ENCODE measurements at places on chromosomes 7 and 10.

- peak; percentile 90 for DNase-seq
Observed at GRCh38 chr10:31603235-31604087, 284.4 kb downstream of the ZEB1 start.

DNA sequence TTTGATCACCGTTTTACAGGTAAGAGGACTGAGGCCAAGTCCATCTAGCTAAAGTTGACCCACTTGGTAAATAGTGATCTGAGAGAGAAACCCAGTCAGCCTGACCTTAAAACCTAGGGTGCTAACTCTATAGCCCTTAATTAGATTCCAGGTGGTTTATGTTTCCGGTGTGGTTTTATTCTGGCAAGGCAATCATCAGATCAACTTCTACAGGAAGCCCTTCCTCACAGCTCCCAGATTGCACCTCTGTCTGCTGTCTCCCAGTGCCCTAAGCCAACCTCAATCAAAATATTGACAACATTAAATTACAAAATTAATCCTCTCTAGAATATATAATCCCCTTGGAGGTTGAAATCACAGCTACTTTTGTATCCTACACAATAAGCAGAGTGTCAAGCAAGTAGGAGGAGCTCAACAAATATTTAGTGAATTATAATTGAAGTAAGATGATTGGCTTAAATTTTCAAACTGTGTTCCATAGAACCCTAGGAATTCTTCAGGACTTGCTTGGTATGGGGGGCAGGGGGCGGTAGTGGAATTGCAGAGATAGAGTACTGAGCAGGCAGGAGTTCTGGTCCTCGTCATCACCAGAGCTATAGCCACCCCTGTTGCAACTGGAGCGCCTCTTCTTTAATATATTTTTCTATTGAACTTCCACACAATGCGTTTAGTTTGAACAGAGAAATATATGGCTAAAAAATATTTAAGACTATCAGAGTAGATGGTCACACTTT is 692.8 kb upstream of the LRRN3 start:
- DNase-seq = no peak

DNA sequence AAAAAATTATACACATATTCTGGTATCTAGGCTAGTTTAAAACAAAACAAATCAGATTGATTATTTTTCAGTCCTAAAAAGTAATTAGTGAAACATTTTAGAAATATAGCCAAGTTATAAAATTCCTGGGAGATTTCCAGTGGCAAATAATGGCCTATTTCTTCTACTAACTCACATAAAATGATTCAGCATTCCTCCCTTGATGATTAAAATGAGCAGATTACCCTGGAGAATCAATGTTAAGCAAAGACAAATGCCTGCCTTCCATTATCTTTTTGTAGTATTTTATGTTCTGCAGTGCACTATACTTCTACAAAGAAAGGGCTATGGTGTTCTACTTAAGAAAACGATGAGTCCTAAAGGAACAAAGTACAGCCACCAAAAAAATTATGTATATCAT is 53.6 kb downstream of the PARD3 start:
- DNase-seq = no peak

DNA sequence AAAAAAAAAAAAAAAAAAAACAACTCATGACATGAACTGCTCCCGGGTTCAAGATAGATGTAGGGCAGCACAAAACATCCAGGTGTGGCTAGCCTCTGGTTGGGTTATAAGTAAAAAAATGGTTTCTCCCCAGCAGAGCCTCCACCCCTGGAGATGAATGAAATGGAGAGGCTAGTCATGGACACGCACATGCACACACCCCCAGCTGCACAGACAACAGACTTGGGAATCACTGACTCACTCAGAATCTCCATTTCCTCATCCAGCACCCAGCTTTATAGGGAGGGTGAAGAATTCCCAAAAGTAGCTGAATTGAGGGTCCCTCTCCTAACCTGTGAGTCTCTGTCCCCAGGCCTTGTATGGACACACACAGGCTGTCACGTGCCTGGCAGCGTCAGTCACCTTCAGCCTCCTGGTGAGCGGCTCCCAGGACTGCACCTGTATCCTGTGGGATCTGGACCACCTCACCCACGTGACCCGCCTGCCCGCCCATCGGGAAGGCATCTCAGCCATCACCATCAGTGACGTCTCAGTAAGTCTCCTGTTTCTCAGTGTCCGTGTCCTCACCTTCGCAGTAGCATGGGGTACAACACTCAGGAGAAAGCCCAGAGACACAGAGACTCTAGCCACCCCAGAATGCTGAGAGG is 35.0 kb upstream of the LRRC18 start:
- no peak for DNase-seq

DNA sequence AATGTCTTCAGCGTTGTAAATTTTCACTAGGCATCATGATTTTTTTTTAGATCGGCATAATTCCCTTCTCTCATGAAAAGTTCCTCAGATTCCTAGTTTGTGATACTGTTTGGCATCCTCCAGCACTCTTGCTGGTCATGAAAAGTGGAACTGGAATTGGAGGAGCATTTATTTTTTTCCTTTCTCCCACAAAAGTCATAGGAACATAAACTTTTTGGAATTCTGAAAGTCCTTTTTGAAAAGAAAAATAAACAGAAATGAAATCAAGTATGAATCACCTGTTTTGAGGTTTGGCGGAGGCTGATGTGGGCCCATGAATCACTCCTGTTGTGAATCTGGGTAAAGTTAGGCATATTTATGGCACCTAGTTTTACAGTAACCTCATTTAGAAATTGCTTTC is 17.7 kb downstream of the CACNB2 start:
- no peak for DNase-seq

GRCh38 chr7:144255471-144255897 is 9.1 kb downstream of the OR2A7 start:
- no peak for DNase-seq

- DNase-seq = no peak
Observed at GRCh38 chr10:22683140-22683389, 31.3 kb downstream of the PIP4K2A start.

DNA sequence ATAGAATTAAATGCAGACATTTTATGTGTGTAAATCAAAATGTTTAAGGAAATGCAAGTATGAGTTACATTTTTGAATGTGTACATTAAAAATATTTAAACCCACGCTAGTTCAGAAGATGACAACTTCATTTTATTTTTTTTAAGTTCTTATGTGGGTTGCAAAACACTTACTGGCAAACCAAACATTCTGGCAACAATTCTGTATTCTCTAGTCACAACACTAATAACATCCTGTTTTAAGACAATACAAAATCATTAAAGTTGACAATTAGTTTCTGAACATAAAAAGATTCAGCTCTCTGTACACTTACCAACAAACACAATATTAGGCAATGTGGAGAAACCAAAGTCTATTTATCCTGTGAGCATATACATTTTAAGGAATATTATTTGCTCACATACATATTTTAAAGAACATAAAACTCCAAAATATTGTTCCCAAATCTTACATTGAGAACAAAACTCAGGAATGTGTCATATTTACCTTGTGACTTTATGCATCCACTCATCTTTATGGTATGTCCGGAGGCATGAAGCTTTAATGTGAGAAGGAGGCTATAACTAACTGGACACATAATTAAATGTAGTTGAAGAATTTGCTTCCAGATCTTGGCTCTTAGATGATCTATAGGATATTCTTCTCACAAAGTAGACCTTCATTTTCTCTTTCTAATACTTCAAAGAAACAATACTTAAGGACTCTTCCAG is 134.7 kb downstream of the DGKB start:
- no peak for DNase-seq

DNA sequence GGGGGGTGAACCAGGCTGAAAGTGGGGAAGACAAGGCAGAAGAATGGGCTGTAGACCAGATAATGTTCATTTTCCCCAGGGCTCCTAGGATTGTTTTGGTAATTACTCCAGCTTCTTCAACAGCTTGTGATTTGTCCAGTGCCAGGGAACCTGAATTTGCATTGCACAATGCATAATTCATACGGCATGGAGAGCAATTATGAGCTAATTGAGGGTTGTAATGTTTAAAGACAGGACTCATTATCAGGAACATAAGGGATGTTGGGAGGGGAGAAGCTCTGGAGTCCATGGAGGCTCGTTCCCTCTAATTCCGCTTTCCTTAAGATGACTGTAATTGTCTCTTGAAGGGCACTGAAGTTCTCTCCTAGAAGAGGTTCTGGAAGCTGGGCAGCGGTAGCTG is 405.0 kb upstream of the ZMIZ1 start:
- no peak for DNase-seq

- no peak for DNase-seq
Observed at GRCh38 chr10:96325719-96326373, 21.6 kb downstream of the DNTT start.

DNA sequence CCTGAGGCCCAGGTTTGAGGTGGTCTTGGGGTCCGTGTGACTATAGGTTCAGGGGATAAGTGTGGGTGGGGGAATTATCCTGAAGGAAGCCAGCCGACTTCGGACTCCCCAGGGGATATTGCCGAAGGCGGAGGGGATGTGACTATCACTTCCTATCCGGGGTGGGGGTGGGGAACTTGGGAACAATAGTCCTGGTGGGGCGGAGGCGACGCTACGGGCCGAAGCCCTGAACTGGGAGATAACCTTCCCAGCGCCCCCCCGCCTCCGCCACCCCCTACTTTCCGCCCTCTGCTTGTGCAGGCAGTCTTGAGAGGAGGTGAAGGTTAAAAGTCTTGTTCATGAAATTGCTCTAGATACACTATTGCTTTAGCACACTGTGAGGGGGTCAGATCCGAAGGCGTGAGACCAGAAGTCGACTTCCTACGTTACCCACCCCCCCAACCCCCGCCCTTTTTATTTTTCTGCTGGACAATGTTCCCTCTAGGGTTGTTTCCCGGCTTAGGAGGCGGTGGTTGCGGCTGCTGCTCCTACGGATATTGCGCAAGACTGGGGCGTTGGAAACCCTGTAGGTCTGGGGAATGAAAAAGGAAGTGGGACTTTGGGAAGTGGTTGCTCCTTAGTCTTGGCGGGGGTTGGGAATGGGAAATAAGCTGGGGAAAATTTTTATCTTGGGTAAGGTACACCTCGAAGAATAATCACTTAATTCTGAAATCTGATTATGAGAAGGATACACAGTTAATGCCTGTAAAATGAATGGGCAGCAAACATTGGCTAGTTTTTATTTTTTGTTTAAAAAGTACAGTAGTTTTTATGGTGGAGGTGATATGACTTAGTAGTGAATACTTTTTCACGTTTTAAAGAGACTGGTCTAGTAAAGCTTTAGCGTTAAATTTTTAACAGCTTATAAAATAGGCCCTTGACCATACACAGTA is 1.5 kb downstream of the PTPN12 start:
- DNase-seq = no peak

GRCh38 chr10:69446650-69447151 is 4.6 kb upstream of the TSPAN15 start:
- DNase-seq = no peak

- DNase-seq = no peak
Observed at GRCh38 chr10:100890141-100890672, 22.6 kb upstream of the SLF2 start.

DNA sequence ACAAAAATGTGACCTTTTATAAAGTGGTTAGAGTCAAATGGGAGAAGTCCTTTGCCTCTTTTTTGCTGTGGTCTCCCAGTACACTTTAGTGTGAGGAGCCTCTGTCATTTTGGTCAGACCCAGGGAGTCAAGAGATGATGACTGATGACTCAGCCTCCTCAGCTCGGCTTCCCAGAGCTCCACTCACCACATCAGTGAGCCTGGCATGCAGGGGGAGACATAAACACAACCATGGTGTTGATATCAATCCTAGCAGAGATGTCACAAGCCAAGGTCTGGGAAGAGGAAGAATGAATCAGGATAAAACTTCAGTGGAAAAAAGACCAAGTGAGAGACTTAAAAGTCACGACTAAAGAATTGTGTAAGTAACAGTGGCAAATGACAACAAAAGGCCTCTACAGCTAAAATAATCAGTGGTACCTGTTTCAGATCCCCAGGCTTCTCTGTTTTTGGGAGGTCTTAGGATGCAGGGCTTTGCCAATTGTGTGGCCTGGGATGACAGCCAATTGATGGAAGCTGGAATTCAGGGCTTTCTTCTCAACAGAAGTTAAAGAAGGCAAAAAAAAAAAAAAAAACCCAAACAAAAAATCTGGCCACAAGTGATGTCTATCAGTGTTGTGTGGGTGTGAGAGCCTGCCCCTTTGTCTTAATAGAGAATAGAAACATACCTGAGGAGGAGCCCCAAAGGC is 50.2 kb downstream of the TFAM start:
- DNase-seq = peak; percentile 11

DNA sequence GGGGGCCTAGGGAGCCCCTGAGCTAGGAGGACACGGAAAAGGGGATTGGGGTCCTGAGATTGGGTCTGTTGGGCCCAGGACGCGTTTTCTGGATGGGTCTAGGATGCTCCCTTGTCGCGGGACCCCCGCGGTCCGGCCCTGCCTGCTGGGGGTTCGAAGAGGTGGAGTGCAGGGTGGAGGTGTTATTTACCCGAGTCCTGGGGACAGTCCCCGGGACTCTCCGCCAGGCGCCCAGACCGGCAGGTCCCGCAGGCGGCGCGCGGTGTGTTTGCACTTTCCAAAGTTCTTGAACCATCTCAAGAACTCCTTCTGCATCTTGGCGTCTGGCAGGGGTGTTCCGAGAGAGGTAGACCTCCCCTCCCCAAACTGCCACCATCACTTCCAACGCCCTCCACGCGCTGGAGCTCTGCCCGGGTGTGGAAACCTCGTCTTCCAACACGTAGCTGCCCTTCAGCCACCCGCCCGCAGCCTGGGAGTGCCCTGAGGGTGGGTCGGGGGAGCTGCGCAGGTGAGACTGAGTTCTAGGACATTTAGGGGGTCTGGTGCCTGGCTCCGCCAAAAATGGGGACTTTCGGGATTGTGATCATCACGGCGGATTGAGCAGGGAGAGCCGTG is 569 bp downstream of the CAV1 start:
- peak; percentile 25 for DNase-seq

DNA sequence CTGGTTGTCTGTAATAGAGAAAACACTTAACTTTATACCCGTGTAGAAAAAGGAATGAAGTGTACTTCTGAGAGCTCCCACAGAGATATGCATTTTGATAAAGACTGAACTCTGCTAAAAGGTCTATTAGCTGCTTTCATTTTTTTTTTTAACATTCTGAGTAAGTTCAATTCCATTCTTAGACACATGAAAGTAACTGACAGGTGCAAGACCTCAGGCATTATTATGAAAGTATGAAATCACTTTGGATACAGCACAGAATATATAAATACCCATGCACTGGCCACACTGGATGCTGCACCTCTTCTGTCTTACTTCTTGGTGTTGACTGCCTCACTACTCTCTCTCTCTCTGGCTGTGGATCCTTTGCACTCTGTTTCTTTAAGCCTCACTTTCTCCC is 46.2 kb downstream of the VWDE start:
- DNase-seq = no peak

GRCh38 chr7:127290801-127291361 is 38.1 kb upstream of the GRM8 start:
- no peak for DNase-seq

GRCh38 chr10:77680811-77681210 is 43.2 kb upstream of the KCNMA1 start:
- DNase-seq = no peak

Data from activated T-cell treated with anti-CD3 and anti-CD28 coated beads for 48 hours (primary cell).